ENCODE measurements at places on chromosomes 1 and 21.

GRCh38 chr1:3353876-3354275 is 100.6 kb upstream of the ARHGEF16 start:
- no peak for DNase-seq

DNA sequence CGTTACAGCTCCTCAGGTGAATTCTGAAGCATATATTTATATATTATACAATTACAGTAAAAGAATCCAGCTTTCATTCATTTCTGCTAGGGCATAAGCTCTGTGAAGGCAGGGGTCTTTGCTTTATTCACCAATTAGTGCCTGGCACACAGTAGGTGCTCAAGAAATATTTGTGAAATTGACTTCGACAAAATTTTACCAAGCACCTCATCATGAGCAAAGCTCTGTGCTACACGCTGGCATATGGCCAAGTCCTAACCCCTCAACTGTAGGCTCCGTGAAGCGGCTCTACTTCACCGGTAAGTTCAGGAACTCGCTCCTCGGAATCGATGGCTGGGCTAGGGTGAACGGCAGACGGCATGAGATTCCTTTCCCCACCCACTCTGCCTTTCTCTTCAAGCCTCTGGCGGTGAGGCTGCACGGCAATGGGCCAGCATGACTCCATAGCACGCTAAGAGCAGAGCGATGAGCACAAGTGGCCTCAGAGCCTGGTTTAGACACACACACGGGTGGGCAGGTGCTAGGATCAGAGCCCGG is 8.7 kb downstream of the C1orf174 start:
- DNase-seq: no peak

GRCh38 chr1:182054698-182055326 is 6.7 kb downstream of the ZNF648 start:
- DNase-seq: no peak

DNA sequence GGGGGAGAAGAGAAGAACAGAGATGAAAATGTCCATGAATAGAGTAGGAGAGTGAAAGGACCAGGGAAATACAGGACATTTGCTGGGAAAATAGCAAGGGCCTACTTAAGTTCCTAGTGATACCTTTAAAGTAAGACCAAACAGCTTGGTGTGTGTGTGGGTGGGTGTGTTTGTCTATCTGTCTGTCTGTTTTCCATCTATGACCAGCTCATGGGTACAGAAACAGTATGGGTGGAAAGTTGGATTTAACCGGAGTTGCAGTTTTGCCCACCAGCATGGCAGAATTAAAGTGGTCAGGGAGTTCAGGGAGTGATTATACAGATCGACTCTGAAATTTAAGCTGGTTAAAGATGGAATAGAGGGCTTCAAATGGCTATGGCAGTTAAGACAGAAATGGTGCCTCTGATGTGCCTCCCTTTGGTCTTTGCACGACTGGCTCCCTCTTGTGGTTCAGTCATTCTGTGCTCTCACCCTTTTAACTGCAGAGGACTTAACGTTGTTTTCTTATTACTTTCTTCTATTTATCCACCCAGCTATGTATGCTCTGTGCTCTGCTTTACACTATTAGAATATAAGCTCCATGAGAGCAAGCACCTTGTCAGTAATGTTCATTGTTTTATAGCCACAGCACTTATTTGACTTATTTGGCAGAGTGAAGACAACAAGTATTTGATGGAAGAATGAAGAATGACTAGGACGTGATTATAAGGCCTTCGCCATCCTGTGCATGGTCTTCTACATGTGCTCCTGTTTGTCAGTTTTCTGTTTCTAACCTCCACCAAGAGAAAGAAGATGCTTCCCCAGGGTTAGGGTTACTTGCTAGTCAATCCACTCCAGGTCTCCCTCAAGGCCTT is 72.7 kb upstream of the AK4 start:
- DNase-seq: no peak

DNA sequence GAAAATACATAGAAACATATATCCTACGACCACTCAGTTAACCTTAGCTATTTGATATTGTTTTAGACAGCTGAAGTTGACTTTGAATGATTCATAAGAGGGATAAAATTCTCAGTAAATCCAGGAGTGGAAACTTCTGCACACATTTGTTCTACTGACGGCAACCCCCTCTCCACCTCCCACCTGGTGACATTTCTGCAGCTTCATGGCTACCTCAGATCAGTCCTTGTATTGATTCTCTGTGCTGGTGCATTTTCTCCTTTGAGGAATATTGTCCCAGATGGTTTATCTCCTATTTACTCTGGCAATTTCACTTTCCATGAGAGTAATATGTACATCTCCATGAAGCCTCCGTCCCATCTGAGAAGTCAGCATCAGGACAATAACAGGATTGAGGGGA is 57.7 kb upstream of the COA6 start:
- DNase-seq: no peak

GRCh38 chr1:175871647-175872046 is 128.3 kb upstream of the TNR start:
- DNase-seq: no peak

DNA sequence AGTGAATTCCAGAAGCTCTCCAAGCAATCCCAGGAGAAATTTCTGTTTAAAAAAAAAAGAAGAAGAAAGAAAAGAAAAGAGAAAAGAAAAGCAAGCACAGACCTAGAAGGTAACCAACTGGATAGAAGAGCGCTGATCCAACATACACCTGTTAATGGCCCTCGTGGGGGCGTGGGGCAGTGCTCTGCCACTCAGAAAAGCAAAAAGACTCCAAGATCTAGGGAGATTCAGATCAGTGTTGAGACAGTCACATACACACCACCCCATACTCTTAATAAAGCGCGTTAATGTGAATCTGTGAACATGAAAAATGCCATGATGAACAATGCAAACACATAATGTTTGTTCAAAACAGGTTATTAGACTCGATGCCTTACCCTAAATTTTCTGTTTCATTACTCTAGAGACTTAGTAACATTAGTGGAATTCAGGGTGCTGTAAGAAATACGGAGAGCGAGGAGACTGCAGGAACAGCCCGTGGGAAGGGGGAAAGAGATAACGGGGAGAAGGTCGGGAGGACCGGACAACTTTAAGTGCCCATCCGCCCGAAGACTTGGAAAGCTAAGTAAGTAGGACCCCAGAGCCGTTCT is 406 bp downstream of the NME7 start:
- DNase-seq: no peak

All from cortex of kidney (tissue), 1 donor.